ENCODE measurements at places on chromosomes 4 and X.

- H3K4me1 ChIP-seq, result peaks cover 6% of the 10 kb centered on the region
- peak overlapping the region; percentile 28 for H3K4me3 ChIP-seq
- H3K36me3 ChIP-seq, result no peaks in the 10 kb centered on the region
- no peak overlapping the region for H3K27ac ChIP-seq
- DNase-seq, result no peak
- no peaks in the 10 kb centered on the region for H3K27me3 ChIP-seq
Measured at GRCh38 chrX:24646745-24647182, 383 bp downstream of the PCYT1B start.

DNA sequence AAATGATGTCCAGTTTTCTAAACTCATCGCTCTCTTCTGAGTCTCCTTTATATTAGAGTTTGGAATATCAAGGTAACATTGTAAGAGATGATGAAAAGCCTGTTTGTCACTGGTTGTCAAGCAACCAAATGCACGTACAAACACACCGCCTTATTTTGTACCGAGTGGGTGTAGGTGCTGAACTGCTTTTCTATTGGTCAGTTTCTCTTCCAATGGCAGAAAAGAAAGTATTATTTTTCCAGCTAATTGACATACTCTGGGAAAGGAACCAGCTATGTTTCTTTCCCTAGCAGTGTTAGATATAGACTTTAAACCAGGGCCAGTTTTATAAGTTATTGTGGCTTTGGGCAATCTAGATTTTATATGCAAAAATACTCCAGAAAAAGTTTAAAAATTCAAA, 6.6 kb upstream of the PPM1K start:
- no peak overlapping the region for H3K4me3 ChIP-seq
- DNase-seq, result no peak
- H3K36me3 ChIP-seq, result no peaks in the 10 kb centered on the region
- no peaks in the 10 kb centered on the region for H3K27me3 ChIP-seq
- H3K4me1 ChIP-seq, result no peaks in the 10 kb centered on the region
- H3K27ac ChIP-seq, result no peak overlapping the region

DNA sequence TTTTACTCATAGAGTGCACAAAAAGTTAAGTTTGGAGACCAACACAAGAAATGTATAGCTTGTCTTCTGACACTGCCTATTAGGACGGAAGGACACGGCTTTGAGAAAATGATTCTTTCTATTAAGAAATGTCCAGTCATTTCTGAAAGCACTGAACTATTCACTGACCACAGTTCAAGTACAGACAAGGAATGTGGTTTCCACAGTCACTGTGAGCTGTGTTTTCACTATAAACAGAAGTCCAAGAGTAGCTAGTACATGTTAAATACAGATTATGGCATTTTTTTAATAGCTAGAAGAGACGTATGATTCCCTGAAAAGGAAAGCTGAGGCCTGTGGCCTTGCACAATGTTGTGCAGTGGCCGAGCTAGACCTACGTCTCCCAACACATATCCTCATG, 115.1 kb upstream of the GPM6A start:
- no peaks in the 10 kb centered on the region for H3K27me3 ChIP-seq
- DNase-seq, result no peak
- no peaks in the 10 kb centered on the region for H3K4me1 ChIP-seq
- no peak overlapping the region for H3K4me3 ChIP-seq
- H3K27ac ChIP-seq, result no peak overlapping the region

DNA sequence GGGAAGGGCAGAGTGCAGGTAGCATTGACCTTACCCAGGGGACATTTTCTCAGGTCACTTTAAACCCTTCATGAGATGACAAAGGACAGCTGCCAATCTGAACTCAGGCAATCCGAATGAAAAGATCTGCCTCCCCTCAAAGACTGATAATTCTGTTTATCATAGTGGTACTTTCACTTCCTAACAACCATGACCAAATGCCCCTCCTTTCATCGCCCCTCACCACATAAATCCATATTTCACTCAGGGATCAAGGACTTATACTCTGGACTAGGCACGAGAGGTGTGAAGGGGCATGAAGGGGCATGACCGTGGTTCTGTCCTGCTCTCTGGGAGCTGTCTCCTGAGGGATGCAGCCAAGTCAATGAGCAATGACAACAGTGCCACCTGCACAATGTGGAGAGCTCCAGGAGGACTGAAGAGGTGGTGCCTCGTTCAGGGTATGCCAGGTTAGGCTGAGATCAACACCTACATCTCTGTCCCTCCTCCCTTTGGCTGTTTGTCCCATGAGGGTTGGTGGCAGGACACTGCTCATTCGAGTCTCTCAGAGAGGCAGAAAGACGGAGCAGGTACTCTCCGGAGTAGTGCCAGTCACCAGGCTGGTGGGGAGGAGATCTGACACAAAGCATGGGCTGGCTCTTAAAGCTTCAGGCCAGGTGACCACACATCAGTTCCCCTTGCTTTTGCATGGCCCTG, 12.5 kb downstream of the HS3ST1 start:
- no peak for DNase-seq
- no peaks in the 10 kb centered on the region for H3K36me3 ChIP-seq
- H3K4me1 ChIP-seq, result no peaks in the 10 kb centered on the region
- H3K27ac ChIP-seq, result no peak overlapping the region
- H3K27me3 ChIP-seq, result no peaks in the 10 kb centered on the region
- no peak overlapping the region for H3K4me3 ChIP-seq

- DNase-seq, result no peak
- H3K4me1 ChIP-seq, result no peaks in the 10 kb centered on the region
- no peak overlapping the region for H3K27ac ChIP-seq
- no peak overlapping the region for H3K4me3 ChIP-seq
- no peaks in the 10 kb centered on the region for H3K36me3 ChIP-seq
- no peaks in the 10 kb centered on the region for H3K27me3 ChIP-seq
Measured at GRCh38 chrX:56974408-56974807, 20.9 kb downstream of the SPIN3 start.

- H3K36me3 ChIP-seq, result no peaks in the 10 kb centered on the region
- peak overlapping the region; percentile 61 for H3K27ac ChIP-seq
- H3K27me3 ChIP-seq, result no peaks in the 10 kb centered on the region
- peaks cover 12% of the 10 kb centered on the region for H3K4me1 ChIP-seq
- DNase-seq, result no peak
Measured at GRCh38 chr4:2754848-2755819, 1.0 kb downstream of the TNIP2 start.

- no peak for DNase-seq
- H3K4me1 ChIP-seq, result no peaks in the 10 kb centered on the region
- H3K36me3 ChIP-seq, result no peaks in the 10 kb centered on the region
- no peak overlapping the region for H3K4me3 ChIP-seq
- H3K27ac ChIP-seq, result no peak overlapping the region
Measured at GRCh38 chr4:11831739-11832138, 403.0 kb upstream of the HS3ST1 start.

DNA sequence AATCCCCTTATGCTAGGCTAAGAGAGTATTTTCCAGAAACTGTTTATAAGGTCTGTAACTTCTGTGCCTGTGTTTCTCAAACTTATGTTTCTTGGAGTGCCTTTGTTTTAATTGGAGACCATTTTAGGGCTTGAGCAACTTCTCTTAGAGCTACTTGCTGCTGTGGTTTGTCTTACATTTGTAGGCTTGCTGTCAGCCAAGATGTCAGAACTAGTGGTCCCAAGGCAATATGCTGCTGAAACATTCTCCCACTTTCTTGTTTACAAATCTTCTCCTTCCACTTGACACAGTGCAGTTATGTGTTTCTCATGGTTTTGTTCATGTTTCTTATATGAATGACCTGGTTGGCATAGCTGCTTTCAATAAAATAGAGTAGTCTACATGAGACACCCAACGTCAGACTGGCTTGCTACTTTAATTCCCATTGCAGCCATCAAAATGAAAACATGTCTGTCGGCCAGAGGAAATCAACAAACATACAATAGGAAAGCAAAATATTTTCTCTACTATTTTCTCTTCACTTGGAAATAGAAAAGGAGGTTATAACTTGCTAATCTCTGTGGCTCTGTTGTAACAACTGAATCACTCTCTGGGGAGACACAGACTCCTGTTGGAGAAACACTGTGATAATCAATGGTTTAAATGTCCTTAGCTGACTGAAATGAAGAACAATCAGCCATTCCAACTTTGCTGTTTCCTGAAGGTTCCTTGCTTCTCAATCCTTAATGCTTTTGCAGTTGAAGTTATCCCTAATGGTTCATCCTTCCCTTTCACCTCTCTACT, 426.4 kb downstream of the PDGFC start:
- H3K4me1 ChIP-seq, result no peaks in the 10 kb centered on the region
- no peaks in the 10 kb centered on the region for H3K27me3 ChIP-seq
- no peaks in the 10 kb centered on the region for H3K36me3 ChIP-seq
- no peak overlapping the region for H3K27ac ChIP-seq
- DNase-seq, result no peak

GRCh38 chr4:138039010-138039409, 203.1 kb downstream of the SLC7A11 start:
- H3K4me1 ChIP-seq, result no peaks in the 10 kb centered on the region
- H3K27me3 ChIP-seq, result no peaks in the 10 kb centered on the region

DNA sequence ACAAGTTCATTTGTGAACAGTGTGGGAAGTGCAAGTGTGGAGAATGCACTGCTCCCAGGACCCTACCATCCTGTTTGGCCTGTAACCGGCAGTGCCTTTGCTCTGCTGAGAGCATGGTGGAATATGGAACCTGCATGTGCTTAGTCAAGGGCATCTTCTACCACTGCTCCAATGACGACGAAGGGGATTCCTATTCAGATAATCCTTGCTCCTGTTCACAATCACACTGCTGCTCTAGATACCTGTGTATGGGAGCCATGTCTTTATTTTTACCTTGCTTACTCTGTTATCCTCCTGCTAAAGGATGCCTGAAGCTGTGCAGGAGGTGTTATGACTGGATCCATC, 5.5 kb downstream of the SPRY1 start:
- H3K36me3 ChIP-seq, result no peaks in the 10 kb centered on the region
- no peak overlapping the region for H3K27ac ChIP-seq
- H3K27me3 ChIP-seq, result no peaks in the 10 kb centered on the region
- no peak for DNase-seq
- H3K4me1 ChIP-seq, result peaks cover 15% of the 10 kb centered on the region

DNA sequence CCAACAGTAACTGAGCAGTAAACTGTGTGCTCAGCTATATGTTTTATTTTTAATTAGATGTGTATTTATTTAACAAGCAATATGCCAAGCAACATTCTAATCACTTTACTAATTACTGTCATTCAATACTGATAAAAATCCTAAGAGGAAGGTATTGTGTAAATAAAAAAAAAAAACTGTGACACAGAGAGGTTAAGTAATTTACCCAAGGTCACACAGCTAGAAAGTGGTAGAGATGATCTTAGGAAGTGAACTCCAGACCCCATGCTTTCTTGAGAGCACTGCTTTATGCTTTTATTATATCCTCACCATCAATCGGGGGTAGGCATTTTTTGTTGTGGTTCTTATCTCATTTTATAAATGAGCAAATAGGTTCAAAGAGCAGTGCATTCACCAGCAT, 417.1 kb downstream of the RAB28 start:
- H3K4me1 ChIP-seq, result no peaks in the 10 kb centered on the region
- no peak overlapping the region for H3K27ac ChIP-seq
- no peaks in the 10 kb centered on the region for H3K27me3 ChIP-seq
- no peaks in the 10 kb centered on the region for H3K36me3 ChIP-seq
- no peak for DNase-seq

GRCh38 chrX:109485470-109486340, 3.8 kb upstream of the GUCY2F start:
- H3K27ac ChIP-seq, result no peak overlapping the region
- no peaks in the 10 kb centered on the region for H3K36me3 ChIP-seq
- DNase-seq, result peak; percentile 18
- no peak overlapping the region for H3K4me3 ChIP-seq
- no peaks in the 10 kb centered on the region for H3K4me1 ChIP-seq
- H3K27me3 ChIP-seq, result no peaks in the 10 kb centered on the region

DNA sequence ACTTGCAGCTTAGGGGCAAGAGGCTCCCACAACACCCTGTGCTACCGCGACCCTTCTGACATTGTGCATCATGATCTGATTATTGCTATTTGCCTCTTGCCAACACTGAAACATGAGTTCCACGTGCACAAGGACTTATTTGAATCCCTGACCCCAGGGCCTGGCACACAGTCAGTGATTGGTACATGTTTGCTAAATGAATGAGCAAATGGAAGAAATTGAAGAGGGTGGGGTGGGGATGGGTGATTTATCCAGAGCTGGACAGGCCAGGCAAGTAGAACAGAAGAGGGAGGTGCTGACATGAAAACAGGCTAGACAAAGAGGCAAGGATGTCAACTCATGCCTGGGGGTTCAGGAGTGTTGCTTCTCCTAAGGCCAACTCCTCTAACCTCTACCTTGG, 24.9 kb upstream of the RPL39 start:
- H3K36me3 ChIP-seq, result no peaks in the 10 kb centered on the region
- H3K27me3 ChIP-seq, result no peaks in the 10 kb centered on the region
- no peak for DNase-seq
- H3K4me1 ChIP-seq, result no peaks in the 10 kb centered on the region

GRCh38 chrX:38260231-38260630, 39.6 kb upstream of the SRPX start:
- H3K4me3 ChIP-seq, result no peak overlapping the region
- H3K27ac ChIP-seq, result no peak overlapping the region
- no peak for DNase-seq
- H3K4me1 ChIP-seq, result no peaks in the 10 kb centered on the region
- no peaks in the 10 kb centered on the region for H3K36me3 ChIP-seq

GRCh38 chr4:156560701-156561100, 410.9 kb downstream of the PDGFC start:
- no peak overlapping the region for H3K4me3 ChIP-seq
- H3K4me1 ChIP-seq, result no peaks in the 10 kb centered on the region
- H3K27ac ChIP-seq, result no peak overlapping the region
- no peaks in the 10 kb centered on the region for H3K27me3 ChIP-seq

- no peak overlapping the region for H3K27ac ChIP-seq
- no peak for DNase-seq
- H3K4me1 ChIP-seq, result no peaks in the 10 kb centered on the region
Measured at GRCh38 chr4:150236626-150237025, 158.4 kb downstream of the DCLK2 start.

- peaks cover under 1% of the 10 kb centered on the region for H3K4me1 ChIP-seq
- H3K27ac ChIP-seq, result no peak overlapping the region
- no peak overlapping the region for H3K4me3 ChIP-seq
- DNase-seq, result no peak
Measured at GRCh38 chrX:100944601-100945000, 15.9 kb upstream of the XKRX start.

DNA sequence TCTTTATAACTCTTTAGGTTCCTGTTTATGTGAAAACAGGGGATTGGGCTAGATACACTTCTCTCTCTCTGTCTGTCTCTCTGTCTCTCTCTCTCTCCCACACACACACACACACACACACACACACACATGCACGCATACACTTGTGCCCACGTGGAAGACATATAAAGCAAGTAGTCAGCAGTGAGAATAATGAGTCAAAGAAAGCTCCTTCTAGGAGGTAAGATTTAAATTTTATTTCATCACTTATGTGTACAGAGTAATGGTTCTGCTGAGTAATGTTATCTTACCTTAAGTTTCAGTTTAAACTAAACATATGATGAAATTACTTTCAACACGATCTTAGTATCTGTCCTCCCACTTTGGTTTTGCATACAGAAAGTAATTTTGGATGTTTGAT, 243.0 kb upstream of the TEX13A start:
- no peak overlapping the region for H3K4me3 ChIP-seq
- no peaks in the 10 kb centered on the region for H3K27me3 ChIP-seq
- no peaks in the 10 kb centered on the region for H3K4me1 ChIP-seq
- H3K36me3 ChIP-seq, result no peaks in the 10 kb centered on the region
- H3K27ac ChIP-seq, result no peak overlapping the region
- DNase-seq, result no peak
